ENCODE measurements at places on chromosomes 16 and 17. TPM values are rescaled to one million over a fixed set of nuclear protein-coding genes. Genes with fewer than 3 reads are reported as not detected.

C16orf96 gene
- 0.37 TPM for total RNA-seq

NPIPB6 gene
- total RNA-seq = 2.0 TPM

GPR142 gene
- not detected for total RNA-seq

BICDL2 gene
- 15.9 TPM for total RNA-seq

CACNG5 gene
- not detected for total RNA-seq

NOMO2 gene
- 123 TPM for total RNA-seq

ZNF778 gene
- 4.7 TPM for total RNA-seq

ZFP3 gene
- total RNA-seq = 7.3 TPM

- H3K4me1 ChIP-seq = peaks cover 4% of the 10 kb centered on the region
- H3K36me3 ChIP-seq = no peaks in the 10 kb centered on the region
- H3K4me3 ChIP-seq = peak overlapping the region; percentile 54
- H3K27ac ChIP-seq = peak overlapping the region; percentile 92
- no peaks in the 10 kb centered on the region for H3K27me3 ChIP-seq
- peak; percentile 67 for DNase-seq
Observed at GRCh38 chr17:1491443-1492248, 840 bp downstream of the MYO1C start.

- H3K27me3 ChIP-seq = no peaks in the 10 kb centered on the region
- no peak overlapping the region for H3K4me3 ChIP-seq
- H3K36me3 ChIP-seq = no peaks in the 10 kb centered on the region
- H3K27ac ChIP-seq = no peak overlapping the region
- no peaks in the 10 kb centered on the region for H3K4me1 ChIP-seq
Observed at GRCh38 chr16:51405361-51405760, 254.3 kb upstream of the SALL1 start.

DNA sequence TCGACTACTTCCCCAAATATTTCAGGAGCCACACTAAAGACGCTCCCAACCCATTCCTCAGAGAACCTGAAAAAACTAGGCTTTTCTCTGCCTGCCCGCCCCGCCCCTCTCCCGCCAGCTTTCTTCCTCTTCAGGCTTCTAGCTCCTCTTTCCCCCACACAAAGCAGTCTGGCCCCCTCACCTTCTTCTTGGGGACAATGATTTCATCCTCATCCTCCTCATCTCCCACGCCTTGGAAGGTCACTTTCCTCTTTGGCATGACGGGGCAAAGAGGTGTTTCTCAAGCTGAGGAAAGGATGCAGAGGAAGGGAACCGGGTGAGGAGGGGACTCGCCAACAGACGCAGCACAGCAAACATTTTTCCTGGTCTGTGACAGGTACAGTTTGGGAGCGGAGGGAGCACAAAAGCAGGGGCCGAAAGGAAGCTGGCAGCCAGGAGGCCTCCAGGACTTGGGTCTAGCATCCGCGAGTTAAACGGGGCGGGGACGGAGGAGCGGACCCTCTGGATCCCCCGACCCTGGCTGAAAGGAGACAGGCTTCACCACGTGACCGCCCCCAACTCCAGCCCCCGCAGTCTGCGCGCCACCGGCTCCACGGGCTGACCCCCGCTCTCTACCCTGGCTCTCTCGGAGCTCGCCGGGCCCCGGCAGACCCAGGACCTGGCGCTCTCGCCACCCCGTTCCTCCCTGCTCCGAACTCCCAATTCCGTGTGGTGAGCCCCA is 525 bp downstream of the CD2BP2 start:
- no peaks in the 10 kb centered on the region for H3K27me3 ChIP-seq
- H3K4me3 ChIP-seq = peak overlapping the region; percentile 79
- H3K4me1 ChIP-seq = peaks cover 8% of the 10 kb centered on the region
- peak overlapping the region; percentile 97 for H3K27ac ChIP-seq
- no peak for DNase-seq

GRCh38 chr17:65678546-65678945 is 117.1 kb upstream of the AXIN2 start:
- no peak overlapping the region for H3K27ac ChIP-seq
- H3K36me3 ChIP-seq = no peaks in the 10 kb centered on the region
- no peak overlapping the region for H3K4me3 ChIP-seq

GRCh38 chr17:82012640-82013295 is 9.9 kb downstream of the CENPX start:
- no peak overlapping the region for H3K4me3 ChIP-seq
- H3K36me3 ChIP-seq = no peaks in the 10 kb centered on the region
- H3K27me3 ChIP-seq = no peaks in the 10 kb centered on the region
- peak overlapping the region; percentile 85 for H3K27ac ChIP-seq
- DNase-seq = peak; percentile 48

- H3K27ac ChIP-seq = no peak overlapping the region
- H3K36me3 ChIP-seq = no peaks in the 10 kb centered on the region
- no peak overlapping the region for H3K4me3 ChIP-seq
Observed at GRCh38 chr16:1708768-1709180, 2.8 kb downstream of the MAPK8IP3 start.

DNA sequence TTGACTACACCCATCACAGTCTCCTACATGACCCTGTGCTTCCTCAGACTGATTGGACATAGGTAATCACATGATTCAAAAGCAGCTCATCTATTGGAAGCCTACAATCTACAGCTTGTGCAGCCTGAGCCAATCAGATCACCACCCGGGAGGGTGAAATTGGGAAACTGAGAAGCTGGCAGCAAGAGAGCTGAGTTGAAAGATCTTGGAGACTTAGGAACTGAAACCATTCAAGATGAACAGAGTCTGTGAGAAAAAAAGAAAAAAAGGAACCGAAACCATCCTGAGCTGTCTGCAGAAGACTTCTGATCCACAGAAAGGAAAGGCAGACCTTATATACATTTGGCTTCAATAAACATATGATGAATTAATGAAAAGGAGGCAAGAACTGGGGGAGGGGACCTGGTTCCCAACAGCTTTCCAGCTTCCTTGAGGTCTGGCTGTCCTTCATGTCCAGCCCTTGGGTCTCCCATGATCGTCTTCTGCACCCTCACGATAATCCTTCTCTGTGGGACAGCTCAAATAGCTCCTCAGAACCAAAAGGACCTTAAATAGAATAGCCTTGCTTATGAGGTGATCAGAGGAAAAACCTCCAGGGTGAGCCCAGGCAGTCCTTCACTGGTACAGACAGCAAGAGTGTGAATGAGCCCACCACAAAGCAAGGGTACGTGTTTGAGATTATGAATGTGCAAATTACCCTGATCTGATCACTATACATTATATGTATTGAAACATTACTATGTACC is 32.6 kb downstream of the PLXDC1 start:
- no peaks in the 10 kb centered on the region for H3K27me3 ChIP-seq
- peaks cover 3% of the 10 kb centered on the region for H3K4me1 ChIP-seq
- no peaks in the 10 kb centered on the region for H3K36me3 ChIP-seq
- H3K4me3 ChIP-seq = no peak overlapping the region
- DNase-seq = no peak

DNA sequence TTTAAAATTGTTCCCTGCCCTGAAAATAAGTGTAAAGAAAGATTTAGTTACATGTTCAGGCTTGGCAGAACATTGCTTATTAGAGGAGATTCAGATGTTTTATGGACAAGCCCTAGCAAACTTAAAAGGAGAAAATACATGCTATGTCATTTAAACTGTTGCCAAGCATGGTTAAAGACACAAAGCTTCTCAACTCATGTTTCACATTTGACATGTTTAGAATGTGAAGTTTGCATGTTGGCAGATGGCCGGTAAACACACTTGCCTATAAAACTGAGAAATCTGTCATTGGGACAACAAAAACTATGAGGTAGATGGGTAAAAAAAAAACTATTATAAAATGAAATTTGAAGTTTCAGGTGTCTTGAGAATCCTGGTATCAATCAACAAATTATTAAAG is 5.8 kb downstream of the KRTAP29-1 start:
- H3K27ac ChIP-seq = no peak overlapping the region
- no peak overlapping the region for H3K4me3 ChIP-seq
- H3K27me3 ChIP-seq = no peaks in the 10 kb centered on the region
- no peaks in the 10 kb centered on the region for H3K4me1 ChIP-seq
- DNase-seq = no peak
- H3K36me3 ChIP-seq = no peaks in the 10 kb centered on the region

GRCh38 chr17:1616101-1616500 is 12.5 kb downstream of the SLC43A2 start:
- peaks cover 2% of the 10 kb centered on the region for H3K4me1 ChIP-seq
- H3K4me3 ChIP-seq = no peak overlapping the region
- DNase-seq = peak; percentile 74
- no peaks in the 10 kb centered on the region for H3K27me3 ChIP-seq
- no peak overlapping the region for H3K27ac ChIP-seq

- no peak for DNase-seq
- no peak overlapping the region for H3K4me3 ChIP-seq
- no peaks in the 10 kb centered on the region for H3K27me3 ChIP-seq
- no peaks in the 10 kb centered on the region for H3K36me3 ChIP-seq
- no peaks in the 10 kb centered on the region for H3K4me1 ChIP-seq
Observed at GRCh38 chr17:21228845-21229244, 14.9 kb upstream of the TMEM11 start.

- no peak overlapping the region for H3K4me3 ChIP-seq
- peak; percentile 51 for DNase-seq
- peaks cover 30% of the 10 kb centered on the region for H3K4me1 ChIP-seq
- H3K36me3 ChIP-seq = no peaks in the 10 kb centered on the region
- no peaks in the 10 kb centered on the region for H3K27me3 ChIP-seq
Observed at GRCh38 chr17:81043725-81044427, 8.9 kb downstream of the BAIAP2 start.

GRCh38 chr17:12619459-12620199 is 46.1 kb upstream of the MYOCD start:
- no peak for DNase-seq
- no peaks in the 10 kb centered on the region for H3K36me3 ChIP-seq
- H3K27ac ChIP-seq = no peak overlapping the region
- peaks cover 11% of the 10 kb centered on the region for H3K27me3 ChIP-seq
- no peaks in the 10 kb centered on the region for H3K4me1 ChIP-seq

GRCh38 chr16:28930652-28931051 is 1.1 kb upstream of the CD19 start:
- H3K4me3 ChIP-seq = no peak overlapping the region
- H3K27ac ChIP-seq = no peak overlapping the region
- no peaks in the 10 kb centered on the region for H3K27me3 ChIP-seq
- H3K36me3 ChIP-seq = no peaks in the 10 kb centered on the region

DNA sequence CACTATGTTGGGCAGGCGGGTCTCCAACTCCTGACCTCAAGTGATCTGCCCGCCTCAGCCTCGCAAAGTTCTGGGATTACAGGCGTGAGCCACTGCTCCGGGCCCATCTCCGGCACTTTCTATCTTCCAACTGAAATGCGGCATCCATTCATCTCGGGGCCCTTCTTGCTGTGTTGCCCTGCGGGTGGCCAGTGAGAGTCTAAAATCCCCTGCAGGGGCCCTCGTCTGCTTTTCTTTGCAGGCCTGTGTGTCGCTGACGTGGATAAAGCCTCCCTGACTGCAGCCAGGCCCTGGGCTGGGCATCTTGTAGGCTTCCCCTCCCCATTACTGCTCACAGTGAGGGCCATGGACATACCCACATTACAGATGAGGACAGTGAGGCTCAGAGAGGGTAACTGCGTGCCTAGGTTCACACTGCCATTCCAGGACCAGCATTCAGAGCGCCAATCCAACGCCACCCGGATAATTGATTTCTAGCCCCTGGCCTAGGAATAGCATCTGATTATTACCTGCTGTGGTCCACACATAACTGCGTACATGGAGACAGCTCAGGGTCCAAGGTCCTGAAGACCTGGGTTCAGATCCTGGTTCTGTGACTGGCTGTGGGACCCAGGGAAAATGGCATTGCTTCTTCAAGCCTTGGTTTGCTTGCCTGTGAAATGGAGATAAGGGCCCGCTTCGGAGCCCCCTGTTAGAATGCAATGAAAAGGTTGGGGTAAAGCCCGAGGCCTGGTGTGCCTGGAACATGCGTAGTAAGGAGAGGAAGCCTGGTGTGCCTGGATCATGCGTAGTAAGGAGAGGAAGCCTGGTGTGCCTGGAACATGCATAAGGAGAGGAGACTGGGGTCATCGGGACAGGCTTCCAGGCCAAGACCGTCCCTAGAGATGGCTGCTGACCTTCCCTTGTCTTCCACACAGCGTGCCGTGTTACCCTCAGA is 25.0 kb downstream of the CRISPLD2 start:
- no peaks in the 10 kb centered on the region for H3K4me1 ChIP-seq
- no peak for DNase-seq
- no peaks in the 10 kb centered on the region for H3K27me3 ChIP-seq

GRCh38 chr17:31405890-31406371 is 14.5 kb downstream of the RAB11FIP4 start:
- H3K27ac ChIP-seq = no peak overlapping the region
- H3K4me3 ChIP-seq = no peak overlapping the region
- H3K27me3 ChIP-seq = no peaks in the 10 kb centered on the region
- DNase-seq = no peak
- no peaks in the 10 kb centered on the region for H3K4me1 ChIP-seq

- no peaks in the 10 kb centered on the region for H3K36me3 ChIP-seq
- no peaks in the 10 kb centered on the region for H3K4me1 ChIP-seq
- DNase-seq = no peak
- H3K4me3 ChIP-seq = no peak overlapping the region
- peaks cover 5% of the 10 kb centered on the region for H3K27me3 ChIP-seq
- no peak overlapping the region for H3K27ac ChIP-seq
Observed at GRCh38 chr16:84275585-84276151, 19.0 kb upstream of the WFDC1 start.

- no peak overlapping the region for H3K4me3 ChIP-seq
- H3K4me1 ChIP-seq = no peaks in the 10 kb centered on the region
- no peak overlapping the region for H3K27ac ChIP-seq
- peaks cover 6% of the 10 kb centered on the region for H3K27me3 ChIP-seq
- no peak for DNase-seq
- no peaks in the 10 kb centered on the region for H3K36me3 ChIP-seq
Observed at GRCh38 chr16:27819881-27820610, 243.5 kb downstream of the GSG1L start.

- no peak for DNase-seq
- no peak overlapping the region for H3K4me3 ChIP-seq
- H3K36me3 ChIP-seq = no peaks in the 10 kb centered on the region
- H3K27ac ChIP-seq = no peak overlapping the region
- no peaks in the 10 kb centered on the region for H3K4me1 ChIP-seq
Observed at GRCh38 chr16:70805787-70806186, 4.8 kb upstream of the VAC14 start.

DNA sequence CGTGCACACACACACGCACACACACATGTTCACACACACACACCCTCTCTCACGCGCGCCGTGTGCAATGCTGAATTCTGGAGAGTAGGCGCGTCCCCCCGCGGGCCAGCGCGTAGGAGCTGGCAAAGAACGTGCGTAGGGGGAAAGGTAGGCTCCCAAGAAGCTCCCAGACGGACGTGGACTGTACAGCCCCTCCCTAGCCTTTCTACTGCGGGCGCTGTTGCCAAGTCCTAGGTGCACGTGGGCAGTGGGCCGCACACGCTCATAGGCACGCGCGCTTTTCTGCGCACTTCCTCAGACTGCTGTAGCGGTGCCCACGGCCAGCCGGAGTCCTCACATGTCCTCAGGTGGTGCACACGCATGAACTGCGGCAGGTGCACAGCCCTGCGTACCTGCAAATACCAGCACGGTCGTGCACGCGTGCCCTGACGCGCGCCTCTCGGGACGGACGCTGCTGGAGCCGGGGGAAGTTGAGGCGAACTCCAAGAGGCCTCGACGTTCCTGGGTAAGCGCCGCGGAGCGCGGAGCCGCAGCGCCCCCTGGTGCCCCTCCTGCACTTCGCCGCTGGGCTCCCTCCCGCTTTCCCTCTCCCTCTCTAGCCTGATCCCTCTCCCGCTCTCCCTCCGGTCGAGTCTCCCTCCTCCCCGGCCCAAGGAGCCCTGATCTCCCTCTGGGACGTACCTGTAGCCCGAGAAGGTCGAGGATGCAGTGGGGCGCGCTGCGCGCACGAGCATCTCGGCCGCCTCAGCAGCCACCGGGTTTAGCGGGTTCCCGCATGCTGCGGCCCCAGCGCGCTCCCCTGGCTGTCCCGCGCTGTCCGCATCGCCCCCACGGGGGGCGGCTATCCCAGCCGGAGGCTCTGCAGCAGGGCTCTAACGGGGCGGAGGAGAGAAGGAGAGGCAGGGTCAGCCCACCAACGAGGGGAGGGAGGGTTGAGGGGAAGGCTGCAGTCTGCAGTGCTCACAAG is 749 bp downstream of the GRIN2A start:
- H3K4me3 ChIP-seq = no peak overlapping the region
- no peaks in the 10 kb centered on the region for H3K4me1 ChIP-seq
- H3K27ac ChIP-seq = no peak overlapping the region
- peaks cover 7% of the 10 kb centered on the region for H3K27me3 ChIP-seq
- peak; percentile 70 for DNase-seq
